ENCODE measurements at places on chromosomes 11 and 22.

DNA sequence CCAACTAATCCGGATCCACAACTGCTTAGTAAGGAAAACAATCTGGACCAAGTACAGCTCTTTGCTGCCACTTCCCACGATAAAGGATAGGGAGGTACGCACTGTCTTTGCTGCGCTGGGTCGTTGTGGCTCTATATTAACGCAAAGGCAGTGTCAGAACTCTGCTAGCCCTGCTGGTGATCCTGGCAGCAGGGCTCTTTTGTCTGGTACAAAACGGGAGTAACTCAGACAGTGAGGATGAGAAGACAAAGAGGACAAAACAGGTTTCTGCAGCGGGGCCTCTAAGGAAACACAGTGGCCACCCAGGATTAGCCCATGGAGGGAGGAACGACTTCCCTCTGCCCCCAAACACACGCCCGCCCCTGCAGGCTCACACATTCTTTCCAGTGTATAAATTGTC is 26.1 kb downstream of the GAL start:
- peaks cover 11% of the 10 kb centered on the region for H3K36me3 ChIP-seq
- no peaks in the 10 kb centered on the region for H3K27me3 ChIP-seq
- no peak for DNase-seq
- H3K4me3 ChIP-seq = no peak overlapping the region
- no peak overlapping the region for H3K27ac ChIP-seq

- no peak overlapping the region for H3K27ac ChIP-seq
- no peaks in the 10 kb centered on the region for H3K36me3 ChIP-seq
- no peaks in the 10 kb centered on the region for H3K4me1 ChIP-seq
- no peak for DNase-seq
Observed at GRCh38 chr22:49134076-49134475, 693.6 kb downstream of the BRD1 start.

DNA sequence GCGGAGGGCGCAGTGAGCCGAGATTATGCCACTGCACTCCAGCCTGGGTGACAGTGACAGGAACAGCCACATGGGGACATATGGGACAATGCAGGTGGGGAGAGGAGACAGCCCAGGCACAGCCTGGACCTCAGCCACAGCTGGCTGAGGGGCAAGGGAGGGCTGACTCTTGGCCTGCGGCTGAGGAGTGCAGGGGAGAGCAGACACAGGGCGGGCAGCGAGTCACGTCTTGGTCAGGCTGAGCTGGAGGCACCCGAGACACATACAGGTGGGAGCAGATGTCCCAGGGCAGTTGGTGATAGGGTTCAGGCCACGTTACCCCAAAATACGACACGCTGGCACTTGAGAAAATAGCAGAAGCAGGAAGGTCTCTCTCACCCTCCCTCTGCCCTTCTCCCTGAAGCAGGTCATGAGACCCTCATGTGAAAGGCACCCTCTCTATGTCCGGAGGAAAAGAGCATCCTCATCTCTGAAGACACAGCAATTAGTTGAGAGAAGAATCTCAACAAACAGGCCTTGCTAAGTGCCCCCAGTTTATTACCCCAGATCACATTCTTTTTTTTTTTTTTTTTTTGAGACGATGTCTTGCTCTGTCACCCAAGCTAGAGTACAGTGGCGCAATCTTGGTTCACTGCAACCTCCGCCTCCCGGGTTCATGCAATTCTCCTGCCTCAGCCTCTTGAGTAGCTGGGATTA is 10.5 kb downstream of the KIAA0930 start:
- no peaks in the 10 kb centered on the region for H3K27me3 ChIP-seq
- no peak overlapping the region for H3K27ac ChIP-seq
- DNase-seq = no peak
- peaks cover 45% of the 10 kb centered on the region for H3K4me1 ChIP-seq
- no peak overlapping the region for H3K4me3 ChIP-seq
- H3K36me3 ChIP-seq = peaks cover 2% of the 10 kb centered on the region

DNA sequence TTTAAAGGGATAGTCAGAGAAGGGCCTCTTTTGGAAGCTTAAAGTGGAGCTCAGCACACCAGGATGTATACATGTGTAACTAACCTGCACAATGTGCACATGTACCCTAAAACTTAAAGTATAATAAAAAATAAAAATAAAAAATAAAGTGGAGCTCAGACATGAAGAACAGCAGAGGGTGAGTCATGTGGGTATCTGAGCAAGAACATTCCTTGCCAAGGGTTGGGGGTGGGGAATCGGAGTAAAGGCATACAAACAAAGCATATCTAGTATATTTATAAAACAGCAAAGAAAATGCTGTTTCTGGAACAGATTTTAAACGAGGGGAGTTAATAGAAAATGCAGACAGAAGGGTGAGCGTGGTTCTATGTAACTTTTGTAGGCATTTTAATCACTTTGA is 562.6 kb upstream of the ANO3 start:
- H3K4me3 ChIP-seq = no peak overlapping the region
- H3K4me1 ChIP-seq = no peaks in the 10 kb centered on the region
- no peak for DNase-seq
- H3K27me3 ChIP-seq = no peaks in the 10 kb centered on the region

- H3K4me3 ChIP-seq = no peak overlapping the region
- H3K27ac ChIP-seq = no peak overlapping the region
- no peak for DNase-seq
- no peaks in the 10 kb centered on the region for H3K4me1 ChIP-seq
- no peaks in the 10 kb centered on the region for H3K36me3 ChIP-seq
- H3K27me3 ChIP-seq = no peaks in the 10 kb centered on the region
Observed at GRCh38 chr11:4546878-4547277, 1.9 kb downstream of the OR52M1 start.

GRCh38 chr22:37188901-37189466 is 937 bp upstream of the C1QTNF6 start:
- no peak overlapping the region for H3K27ac ChIP-seq
- H3K4me1 ChIP-seq = peaks cover 28% of the 10 kb centered on the region
- no peaks in the 10 kb centered on the region for H3K27me3 ChIP-seq

- H3K27me3 ChIP-seq = no peaks in the 10 kb centered on the region
- no peak overlapping the region for H3K27ac ChIP-seq
- H3K36me3 ChIP-seq = no peaks in the 10 kb centered on the region
- peaks cover 38% of the 10 kb centered on the region for H3K4me1 ChIP-seq
- no peak overlapping the region for H3K4me3 ChIP-seq
- DNase-seq = no peak
Observed at GRCh38 chr11:3134218-3134621, 30.9 kb downstream of the OSBPL5 start.

GRCh38 chr11:115279813-115280761 is 224.1 kb downstream of the CADM1 start:
- no peaks in the 10 kb centered on the region for H3K36me3 ChIP-seq
- H3K27me3 ChIP-seq = no peaks in the 10 kb centered on the region
- H3K4me1 ChIP-seq = no peaks in the 10 kb centered on the region
- H3K4me3 ChIP-seq = no peak overlapping the region

GRCh38 chr11:108838102-108838791 is 173.4 kb downstream of the DDX10 start:
- DNase-seq = no peak
- peaks cover 2% of the 10 kb centered on the region for H3K4me1 ChIP-seq
- H3K36me3 ChIP-seq = peaks cover 4% of the 10 kb centered on the region
- H3K27me3 ChIP-seq = no peaks in the 10 kb centered on the region
- H3K27ac ChIP-seq = peak overlapping the region; percentile 41

- no peak overlapping the region for H3K27ac ChIP-seq
- H3K36me3 ChIP-seq = no peaks in the 10 kb centered on the region
- peaks cover 11% of the 10 kb centered on the region for H3K27me3 ChIP-seq
- H3K4me1 ChIP-seq = no peaks in the 10 kb centered on the region
- DNase-seq = no peak
Observed at GRCh38 chr11:79488286-79488685, 47.5 kb upstream of the TENM4 start.

DNA sequence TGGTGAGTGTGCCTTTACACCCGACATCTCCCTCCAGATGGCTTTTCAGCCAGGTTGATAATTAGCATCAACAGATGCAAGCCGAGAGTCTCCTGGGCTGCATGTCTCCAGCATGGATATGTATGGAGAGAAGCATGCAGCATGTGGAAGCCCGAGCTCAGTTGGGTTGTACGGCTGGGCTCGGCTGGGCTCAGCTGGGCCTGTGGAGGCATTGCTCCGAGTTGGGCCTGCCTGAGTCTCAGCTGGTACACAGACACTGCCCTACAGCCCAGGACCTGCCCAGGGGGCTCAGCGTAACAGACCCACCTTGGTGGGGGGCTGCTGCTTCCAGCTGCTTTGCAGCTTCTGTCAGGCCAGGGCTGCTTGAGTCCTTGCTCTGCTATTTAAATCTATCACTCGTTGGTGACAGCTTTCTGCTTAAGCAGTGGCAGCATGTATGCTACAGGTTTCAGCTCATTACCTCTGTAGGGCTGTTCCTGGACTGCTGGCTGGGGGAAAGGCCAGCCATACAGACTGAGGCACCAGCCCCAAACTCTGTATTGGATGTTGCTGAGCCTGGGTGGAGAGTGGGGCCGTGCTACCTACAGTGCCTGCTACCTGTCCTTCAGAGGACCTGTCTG is 115.5 kb downstream of the TEAD1 start:
- H3K36me3 ChIP-seq = no peaks in the 10 kb centered on the region
- H3K27ac ChIP-seq = no peak overlapping the region
- DNase-seq = no peak
- H3K4me3 ChIP-seq = no peak overlapping the region
- H3K4me1 ChIP-seq = no peaks in the 10 kb centered on the region
- no peaks in the 10 kb centered on the region for H3K27me3 ChIP-seq

DNA sequence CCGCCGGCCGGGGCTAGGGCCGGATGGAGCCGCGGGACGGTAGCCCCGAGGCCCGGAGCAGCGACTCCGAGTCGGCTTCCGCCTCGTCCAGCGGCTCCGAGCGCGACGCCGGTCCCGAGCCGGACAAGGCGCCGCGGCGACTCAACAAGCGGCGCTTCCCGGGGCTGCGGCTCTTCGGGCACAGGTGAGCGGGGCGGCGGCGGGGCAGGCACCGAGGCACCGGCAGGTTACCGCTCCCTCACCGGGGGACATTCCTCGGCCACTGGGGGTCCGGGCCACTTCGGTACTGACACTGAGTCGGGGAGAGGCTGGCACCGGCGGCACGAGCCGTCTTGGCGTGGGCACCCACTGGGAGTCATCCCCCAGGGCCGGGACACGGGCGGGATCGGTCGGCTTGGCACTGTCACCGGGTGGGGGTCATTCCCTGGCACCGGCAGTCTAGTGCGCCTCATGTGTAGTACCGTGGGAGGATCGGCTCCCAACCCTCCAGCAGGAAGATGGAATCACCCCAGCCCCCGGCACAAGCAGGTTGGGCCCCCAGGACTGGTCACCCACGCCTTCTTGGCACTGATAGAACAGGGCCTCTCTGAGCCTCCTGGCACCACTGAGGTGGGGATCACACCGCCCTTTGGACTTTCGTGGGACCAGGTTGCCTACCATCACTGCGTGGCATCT is 511 bp downstream of the DGKZ start:
- peaks cover 87% of the 10 kb centered on the region for H3K4me1 ChIP-seq
- H3K27me3 ChIP-seq = no peaks in the 10 kb centered on the region
- peak overlapping the region; percentile 79 for H3K27ac ChIP-seq
- peak overlapping the region; percentile 89 for H3K4me3 ChIP-seq
- DNase-seq = no peak

DNA sequence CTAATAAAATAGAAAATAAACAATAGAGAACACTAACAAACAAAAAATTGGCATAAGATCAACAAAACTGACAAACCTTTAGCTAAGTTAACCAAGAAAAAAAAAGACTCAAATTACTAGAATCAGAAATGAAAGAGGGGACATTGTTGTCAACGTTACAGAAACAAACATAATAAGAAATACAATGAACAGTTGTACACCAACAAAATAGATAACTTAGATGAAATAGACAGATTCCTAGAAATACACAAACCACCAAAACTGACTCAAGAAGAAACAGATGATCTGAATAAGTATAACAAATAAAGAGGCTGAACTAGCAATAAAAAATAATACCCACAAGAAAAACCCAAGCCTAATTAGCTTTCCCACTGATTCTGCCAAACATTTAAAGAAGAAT is 34.7 kb upstream of the TMPRSS4 start:
- no peaks in the 10 kb centered on the region for H3K27me3 ChIP-seq
- DNase-seq = no peak
- no peaks in the 10 kb centered on the region for H3K36me3 ChIP-seq
- H3K4me1 ChIP-seq = no peaks in the 10 kb centered on the region

DNA sequence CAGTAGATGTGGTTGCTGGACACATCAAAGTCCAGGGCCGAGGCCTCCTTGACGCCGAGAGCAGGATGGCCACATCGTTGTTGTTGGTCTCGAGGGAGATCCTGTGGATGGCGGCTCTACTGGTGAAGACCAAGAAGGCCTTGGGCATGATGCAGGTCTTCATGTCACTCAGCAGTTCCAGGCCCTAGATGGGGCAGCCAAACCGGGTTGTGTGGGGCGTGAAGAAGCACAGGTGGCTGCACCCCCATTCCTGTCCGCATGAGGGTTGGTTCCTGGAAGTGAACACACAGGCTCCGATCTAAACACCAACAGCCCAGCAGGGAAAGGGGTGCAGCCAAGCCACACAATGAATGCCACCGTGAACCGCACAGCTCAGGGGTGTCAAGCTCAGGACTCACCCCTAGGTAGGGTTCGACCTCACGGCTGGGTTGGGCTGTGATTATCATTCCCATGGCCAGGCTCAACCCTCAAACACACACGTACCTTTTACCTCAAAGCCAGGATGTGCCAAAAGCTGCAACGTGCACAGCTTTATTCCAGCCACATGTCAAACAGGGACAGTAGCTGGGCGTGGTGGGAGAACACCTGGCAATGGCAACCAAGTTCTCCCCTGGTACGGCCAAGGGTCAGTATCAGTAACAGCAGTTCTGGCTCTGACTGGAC is 132.3 kb downstream of the CRYBB2 start:
- no peak overlapping the region for H3K27ac ChIP-seq
- peaks cover 69% of the 10 kb centered on the region for H3K36me3 ChIP-seq
- no peaks in the 10 kb centered on the region for H3K27me3 ChIP-seq
- H3K4me3 ChIP-seq = no peak overlapping the region
- DNase-seq = no peak
- H3K4me1 ChIP-seq = no peaks in the 10 kb centered on the region

DNA sequence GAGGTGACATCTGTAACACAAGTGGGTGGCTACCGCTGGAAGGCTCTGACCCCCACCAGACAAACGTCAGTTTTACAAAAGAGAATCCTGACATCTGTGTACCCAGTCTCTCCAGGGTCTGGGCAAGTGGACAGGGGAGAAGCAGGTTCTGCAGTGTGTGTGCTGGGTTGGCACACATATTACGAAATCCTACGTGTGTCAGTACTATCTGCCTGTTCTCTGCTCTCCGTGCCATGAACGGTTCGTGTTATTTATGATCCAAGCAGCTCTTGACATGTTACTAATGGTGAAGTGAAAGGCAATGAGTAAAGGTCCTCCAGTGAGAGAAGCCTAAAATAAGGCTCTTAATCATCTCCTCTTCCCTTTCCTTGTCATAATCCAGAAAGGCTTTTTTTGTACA is 201.5 kb upstream of the MTMR2 start:
- H3K4me3 ChIP-seq = no peak overlapping the region
- no peak for DNase-seq
- H3K4me1 ChIP-seq = no peaks in the 10 kb centered on the region

DNA sequence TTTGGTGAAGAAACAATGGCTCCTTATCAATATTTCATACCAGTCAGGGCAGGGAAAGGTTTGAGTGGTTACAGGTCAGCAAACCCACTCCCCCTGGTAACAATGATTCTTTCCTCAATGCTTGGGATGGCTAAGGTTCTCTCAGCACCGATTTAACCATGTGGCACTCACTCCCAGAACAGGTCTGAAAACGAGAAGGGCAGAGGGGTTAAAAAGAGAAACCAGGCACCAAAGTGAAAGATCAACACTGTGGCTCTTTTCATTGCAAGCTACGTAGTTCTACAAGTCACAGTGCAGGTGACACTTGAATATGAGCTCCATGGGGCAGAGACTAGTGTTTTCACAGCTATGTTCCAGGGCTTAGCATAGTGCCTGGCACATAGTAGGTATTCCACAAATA is 132.4 kb downstream of the PLEKHA7 start:
- H3K4me3 ChIP-seq = no peak overlapping the region
- H3K4me1 ChIP-seq = no peaks in the 10 kb centered on the region
- H3K27ac ChIP-seq = no peak overlapping the region
- no peaks in the 10 kb centered on the region for H3K27me3 ChIP-seq

All from common myeloid progenitor, CD34-positive (primary cell).